ENCODE measurements at places on chromosomes 5 and 9.

DNA sequence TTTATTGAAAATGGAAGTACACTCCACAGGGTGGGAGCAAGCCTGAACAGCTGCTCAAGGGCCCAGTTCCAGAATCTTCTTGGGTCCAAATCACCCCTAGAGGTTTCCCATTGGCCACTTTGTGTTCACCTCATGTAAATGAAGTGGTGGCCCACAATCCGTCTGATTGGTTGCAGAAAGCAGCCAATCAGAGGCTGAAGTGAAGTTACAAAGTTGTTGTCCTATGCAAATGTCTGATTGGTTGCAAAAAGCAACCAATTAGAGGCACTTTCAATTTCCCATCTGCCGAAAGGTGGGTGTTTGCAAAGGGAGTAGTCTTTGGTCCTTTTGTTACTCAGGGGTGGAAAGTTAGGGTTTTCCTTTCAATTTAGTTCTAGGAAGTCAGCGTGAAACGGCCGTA lies 8.8 kb downstream of the TMEM171 start:
- no peak for DNase-seq

DNA sequence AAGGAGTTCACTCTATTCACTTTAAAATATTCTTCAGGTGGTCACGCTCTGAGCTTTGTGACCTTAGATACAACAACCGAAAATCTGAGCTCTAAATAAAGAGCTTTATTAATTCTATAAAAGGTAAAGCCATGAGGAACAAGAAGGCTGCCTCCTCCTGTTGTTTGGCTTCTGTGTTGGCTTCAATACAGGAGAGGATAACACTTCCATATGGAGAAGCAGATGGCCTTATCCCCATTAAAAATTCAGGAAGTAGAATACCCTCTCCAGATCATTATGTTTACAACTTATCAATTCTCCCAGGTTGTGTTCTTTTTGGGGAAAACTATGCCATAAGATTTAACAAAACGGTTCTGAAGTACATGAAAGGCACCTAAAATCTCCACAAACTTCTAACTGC lies 128.4 kb downstream of the TTC39B start:
- no peak for DNase-seq

- DNase-seq, result no peak
These were observed 120.9 kb upstream of the TARS1 start for GRCh38 chr5:33319841-33320240.

DNA sequence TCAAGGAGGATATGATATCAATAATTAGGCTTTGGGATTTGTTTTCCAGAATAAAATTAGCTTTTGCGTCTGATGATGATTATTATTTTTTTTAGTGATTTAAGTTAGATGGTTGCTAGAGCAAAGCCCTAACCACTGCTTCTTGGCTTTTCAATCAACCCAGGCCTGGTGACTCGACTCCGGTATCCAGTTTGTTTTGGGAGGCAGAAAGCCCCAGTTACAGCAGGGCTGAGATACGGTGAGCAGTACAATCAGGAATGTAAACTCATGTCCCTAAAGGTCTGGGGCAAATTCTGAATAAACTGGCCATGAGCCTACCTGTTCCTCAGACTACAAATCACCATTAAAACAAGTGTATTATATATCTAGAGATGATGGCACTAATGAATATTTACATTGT lies 24.4 kb upstream of the CYFIP2 start:
- no peak for DNase-seq

- DNase-seq, result no peak
These were observed 68.2 kb downstream of the NR2F1-AS1 start for GRCh38 chr5:93512799-93513198.

DNA sequence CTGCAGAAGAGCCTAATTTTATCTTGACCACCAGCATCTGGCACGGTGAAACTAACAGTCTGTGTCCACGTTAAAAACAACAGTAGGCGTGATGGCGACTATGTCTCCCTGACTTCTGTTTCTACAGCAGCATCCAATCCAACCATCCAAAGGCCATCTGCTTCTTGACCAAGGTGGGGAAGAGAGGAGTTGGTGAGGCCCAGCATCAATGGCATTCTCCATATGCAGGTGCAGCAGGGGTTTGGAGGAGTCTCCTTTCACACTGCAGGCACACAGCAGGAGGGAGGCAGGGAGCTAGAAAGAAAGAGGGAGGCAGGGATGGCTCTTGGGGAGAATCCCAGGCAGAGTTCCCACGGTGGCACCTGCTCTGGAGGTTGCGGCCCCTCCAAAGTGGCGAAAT lies 27.0 kb downstream of the MGAT1 start:
- DNase-seq, result no peak

DNA sequence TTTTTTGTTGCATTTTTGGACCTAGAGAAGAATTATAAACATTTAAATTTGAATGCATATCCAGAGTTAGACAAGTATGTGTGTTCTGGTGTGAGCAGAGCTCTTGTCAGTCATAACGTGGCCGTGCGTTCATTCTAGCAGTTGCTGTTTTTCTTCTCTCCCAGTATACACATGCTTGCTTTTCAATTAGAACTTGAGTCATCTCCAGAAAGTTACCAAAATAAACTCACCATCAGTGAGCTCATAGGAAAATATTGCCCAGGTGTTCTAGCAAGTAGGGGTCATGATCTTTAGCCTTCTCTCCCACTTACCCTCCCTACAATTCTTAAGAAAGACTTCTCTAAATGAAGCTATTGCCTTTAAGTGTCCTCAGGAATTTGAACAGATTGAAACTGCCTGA lies 247.5 kb upstream of the TUT7 start:
- DNase-seq, result no peak

GRCh38 chr5:172785429-172786088 lies 14.6 kb upstream of the DUSP1 start:
- DNase-seq, result no peak

DNA sequence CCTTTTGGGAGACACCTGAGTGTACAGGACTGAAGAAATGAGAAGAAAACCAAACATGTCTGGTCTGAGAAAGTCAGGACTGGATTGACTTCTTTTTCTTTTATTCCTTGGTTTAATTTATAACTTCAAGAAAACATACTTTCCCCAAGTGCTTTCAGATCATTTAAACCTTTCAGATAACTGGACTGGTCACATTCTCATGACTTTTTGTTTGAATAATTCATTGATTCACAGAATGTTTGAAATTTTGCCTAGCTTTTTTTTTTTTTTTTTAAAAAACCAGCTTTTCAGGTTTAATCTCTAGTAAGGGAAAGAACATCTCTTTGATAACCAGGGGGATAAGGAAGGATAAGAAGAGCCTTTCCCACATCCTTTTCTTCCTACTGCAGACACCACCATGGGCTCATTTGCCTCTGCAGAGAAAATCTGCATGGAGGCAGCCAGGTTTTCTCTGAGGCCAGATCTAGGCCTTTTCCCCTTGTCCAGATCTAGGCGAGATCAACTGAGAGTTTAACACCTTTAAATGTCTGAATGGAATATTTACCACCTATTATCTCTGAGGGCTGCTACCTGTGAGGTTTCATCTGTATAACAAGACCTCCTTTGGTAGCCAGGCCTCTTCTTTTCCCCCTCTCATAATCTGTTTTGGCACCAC lies 45.0 kb upstream of the SLC28A3 start:
- DNase-seq, result no peak

DNA sequence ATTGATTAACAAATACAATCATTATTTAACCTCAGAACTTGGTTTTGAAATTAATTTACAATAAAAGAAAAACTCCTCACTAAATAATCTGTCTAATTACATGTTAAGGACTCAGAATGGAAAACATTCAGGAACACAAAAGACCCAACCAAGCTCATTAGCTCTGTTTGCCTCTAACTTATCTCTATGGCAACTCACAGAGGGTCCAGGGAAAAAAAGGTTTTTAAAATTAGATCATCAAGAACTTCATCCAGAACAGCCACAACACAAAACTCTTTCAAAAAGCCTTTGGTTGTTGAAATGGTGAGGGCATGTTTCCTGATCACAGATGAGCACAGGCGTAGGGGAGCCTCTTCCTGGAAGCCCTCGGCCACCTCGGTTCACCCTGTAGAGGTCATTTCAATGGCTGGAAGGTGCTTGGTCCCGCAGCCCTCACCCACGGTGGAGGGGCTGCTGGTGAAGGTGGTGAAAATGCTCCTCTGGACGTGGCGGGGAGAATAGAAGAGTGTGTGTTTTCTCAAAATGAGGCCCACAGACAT lies 17.2 kb upstream of the TCF7 start:
- no peak for DNase-seq

- no peak for DNase-seq
These were observed 49.8 kb downstream of the FGF1 start for GRCh38 chr5:142636093-142636492.

DNA sequence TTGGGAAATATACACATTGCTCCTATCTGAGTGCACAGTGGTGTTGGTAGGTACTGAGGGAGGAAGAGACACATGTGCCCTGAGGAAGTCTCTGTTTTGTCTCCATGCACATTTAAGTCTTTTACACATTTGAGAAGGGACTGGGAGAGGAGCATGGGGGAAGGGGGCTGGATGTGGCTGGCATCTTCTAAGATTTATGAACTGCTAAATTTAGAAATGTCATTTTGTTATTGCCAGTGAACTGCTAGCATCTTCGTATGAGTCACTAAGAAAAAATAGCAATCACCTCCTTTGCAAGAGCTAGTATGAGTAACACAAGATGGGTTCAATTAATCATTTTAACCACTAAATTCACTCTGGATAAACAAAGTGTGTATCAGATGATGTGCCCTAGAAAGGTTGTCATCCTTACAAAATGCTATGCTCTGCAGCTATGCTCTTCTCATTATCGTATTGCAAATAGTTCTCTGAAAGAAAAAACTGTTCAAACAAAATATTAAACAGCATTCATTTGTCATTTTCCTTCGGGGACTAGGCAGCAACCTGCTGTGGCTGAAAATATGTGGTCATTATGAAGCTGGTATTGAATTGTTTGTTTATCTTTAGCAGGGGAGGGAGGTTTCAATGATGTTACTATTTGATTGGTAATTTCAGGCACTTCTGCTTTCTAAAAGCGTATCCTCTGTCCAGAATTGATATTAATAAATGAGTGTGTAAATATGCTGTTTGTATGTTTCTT lies 236.5 kb downstream of the DMRTA1 start:
- no peak for DNase-seq

- no peak for DNase-seq
These were observed 39.2 kb downstream of the MVB12B start for GRCh38 chr9:126365780-126366179.

DNA sequence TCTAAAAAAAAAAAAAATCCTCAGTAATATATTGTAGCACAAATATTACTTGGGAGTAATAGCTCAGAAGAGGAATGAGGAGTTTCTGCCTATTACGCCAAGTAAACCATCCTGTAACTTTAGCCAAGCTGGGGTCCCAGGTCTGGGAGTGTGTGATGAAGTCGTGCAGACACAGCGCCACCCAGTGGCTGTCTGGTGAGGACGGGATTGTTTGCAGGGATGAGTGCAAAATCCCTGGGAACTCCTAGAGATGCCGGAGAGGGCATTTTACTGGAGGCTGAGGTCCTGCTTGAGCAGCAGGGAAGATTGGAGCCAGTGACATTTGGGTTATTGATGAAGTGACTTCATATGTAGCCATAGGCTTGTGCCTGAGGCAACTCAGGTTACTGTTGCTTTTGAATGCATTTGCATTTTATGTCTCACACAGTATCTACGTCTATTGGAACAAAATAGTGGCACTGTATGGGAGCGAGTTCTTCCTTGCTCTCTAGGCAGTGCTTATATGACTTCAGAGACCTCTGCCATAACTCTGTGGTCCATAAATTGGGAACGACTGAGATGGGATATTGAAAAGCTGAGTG lies 72.8 kb downstream of the PSAT1 start:
- peak; percentile 72 for DNase-seq

DNA sequence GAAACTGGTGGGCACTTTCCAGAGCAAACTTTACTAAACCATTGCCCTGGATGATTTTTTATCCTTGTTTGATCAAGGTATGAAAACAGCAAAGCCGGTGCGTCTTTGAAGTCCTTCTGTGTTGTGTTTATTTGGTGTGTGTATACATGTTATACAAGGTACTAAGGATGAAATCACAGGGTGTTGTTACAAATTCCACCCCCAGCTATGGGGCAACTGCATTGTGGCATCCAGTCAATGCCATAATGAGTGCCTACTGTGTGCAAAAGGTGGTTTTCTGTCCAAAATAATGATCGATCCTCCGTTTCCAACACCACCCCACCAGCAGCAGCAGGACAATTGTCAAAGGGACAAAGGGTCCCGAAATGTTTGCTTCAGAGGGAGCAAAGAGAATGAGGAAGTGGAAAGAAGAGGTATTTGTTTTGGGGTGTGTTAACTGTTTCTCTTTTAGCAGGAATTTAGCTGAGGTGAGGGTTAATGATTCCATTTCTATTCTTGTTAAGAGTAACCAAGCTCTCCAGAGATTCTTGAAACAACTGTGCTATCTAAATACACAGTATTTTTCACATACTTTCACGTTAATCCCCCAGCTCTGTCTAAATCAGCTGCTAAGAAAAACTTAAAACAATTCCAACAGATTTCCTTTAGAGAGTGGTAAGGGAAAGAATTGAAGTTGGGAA lies 568.7 kb upstream of the KLF4 start:
- no peak for DNase-seq

GRCh38 chr5:177303925-177304391 lies 359 bp downstream of the PRELID1 start:
- no peak for DNase-seq

DNA sequence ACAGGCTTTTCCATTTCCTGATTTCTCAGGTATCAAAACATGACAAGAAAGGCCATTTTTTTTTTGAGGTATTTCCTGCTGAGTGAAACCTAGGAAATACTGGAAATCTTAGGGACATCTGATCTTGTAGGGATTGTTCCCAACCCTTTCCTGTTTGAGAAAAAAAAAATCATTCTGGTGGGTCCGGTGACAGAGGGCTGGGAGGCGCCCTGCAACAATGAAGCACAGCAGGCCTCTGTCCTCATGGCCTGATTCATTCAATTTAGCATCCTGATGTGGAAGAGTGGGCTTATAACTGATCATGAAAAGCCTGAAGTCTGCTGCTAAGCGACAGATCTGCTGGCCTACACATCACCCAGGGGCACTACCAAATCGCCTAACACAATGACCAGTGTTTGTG lies 3.0 kb upstream of the C9orf153 start:
- no peak for DNase-seq

- DNase-seq, result no peak
These were observed 66.5 kb downstream of the SECISBP2 start for GRCh38 chr9:89384783-89385182.

- no peak for DNase-seq
These were observed 260.3 kb downstream of the NDUFS4 start for GRCh38 chr5:53820802-53821171.

GRCh38 chr5:94690778-94691177 lies 72.3 kb downstream of the SLF1 start:
- DNase-seq, result no peak

DNA sequence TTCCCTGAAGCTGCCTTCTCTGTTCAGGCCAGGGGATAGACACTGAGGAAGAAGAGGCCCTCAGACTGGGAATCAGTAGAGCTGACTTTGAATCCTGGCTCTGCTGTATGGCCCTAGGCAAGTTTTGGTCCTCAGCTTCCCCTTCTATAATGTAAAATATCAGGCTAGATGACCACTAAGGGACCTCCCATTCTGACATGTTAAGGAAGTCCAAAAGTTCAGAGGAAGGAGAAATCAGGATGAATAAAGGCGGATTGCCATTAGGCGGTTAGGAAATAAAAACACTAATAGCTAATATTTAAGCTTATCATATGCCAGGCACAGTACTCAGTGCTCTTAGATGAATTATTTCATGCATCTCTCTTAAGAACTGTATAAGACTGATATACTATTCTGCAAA lies 8.9 kb upstream of the TNIP1 start:
- no peak for DNase-seq
